ENCODE measurements at places on chromosomes 6 and 20. TPM values are rescaled to one million over a fixed set of nuclear protein-coding genes. Genes with fewer than 3 reads are reported as not detected.
A peak's percentile ranks its signal among the peaks of the same experiment; 100 is the strongest.

Gene NCOA5
- total RNA-seq = 9.5 TPM

Gene CNKSR3
- total RNA-seq = 2.6 TPM

GRCh38 chr6:36678488-36679042 is at the start of gene CDKN1A:
TSS of gene CDKN1A (plus strand) at chr6:36678714. CDS start at chr6:36684102, 5,388 bp downstream.
- peak; percentile 69 for DNase-seq

DNA sequence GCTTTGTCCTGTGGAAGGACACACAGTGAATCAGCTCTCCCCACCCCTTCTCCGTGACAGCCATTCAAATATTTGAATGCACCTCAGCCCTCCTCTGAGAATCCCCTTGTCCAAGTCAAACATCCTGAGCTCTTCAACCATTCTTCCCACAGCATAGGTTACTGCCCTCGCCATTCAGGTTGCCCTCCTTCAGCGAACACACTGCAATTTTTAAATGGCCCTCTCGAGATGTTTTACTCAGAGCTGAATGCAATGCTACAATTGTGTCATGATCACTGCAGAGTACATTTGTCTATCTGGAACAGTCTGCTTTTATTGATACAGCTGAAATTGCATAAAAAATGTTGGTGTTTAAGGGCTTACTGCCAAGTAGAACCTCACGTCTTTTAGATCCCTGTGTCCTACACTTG is 48.9 kb downstream of the SLC2A12 start:
- no peak for DNase-seq

GRCh38 chr6:169783401-169783800 is 32.0 kb downstream of the ERMARD start:
- DNase-seq = peak; percentile 34

DNA sequence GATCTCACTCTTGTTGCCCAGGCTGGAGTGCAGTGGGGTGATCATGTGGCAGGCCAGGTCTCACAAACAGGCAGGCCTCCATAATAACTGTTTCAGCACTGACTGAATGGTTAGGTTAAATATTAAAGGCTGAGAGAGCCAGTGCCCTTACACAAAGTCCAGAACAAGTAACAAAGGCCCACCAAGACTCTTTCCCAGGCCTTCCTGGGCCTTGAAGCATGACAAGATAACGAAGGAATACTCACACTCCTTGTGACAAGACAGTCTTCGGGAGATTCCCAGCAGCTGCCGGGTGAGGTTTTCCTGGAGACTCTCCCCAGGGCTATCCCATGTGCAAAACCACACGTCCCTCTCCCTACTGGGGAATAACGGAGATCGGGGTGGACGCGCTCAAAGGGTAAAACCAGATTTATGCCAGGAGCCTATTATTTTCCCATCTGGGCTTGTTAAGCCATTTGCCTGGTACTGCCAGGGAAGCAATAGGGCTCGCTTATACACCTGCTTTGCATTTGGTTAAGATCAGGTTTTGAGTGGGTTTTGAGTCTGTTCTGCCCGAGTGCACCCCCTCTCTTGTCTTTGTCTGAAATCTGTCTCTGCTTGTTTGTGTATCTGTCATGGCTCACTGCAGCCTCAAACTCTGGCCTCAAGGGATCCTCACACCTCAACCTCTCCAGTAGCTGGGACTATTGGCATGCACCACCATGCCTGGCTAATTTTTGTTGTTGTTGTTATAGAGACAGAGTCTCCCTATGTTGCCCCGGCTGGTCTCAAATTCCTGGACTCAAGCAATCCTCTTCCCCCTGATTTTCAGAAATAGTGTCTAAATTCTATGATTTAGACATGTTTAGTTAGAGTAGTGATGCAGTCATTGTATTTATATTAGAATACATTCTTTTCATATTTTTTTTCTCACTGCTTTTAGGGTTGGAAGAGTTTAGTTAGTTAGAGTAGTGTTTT is 1.4 kb upstream of the ENPP3 start:
- no peak for DNase-seq

DNA sequence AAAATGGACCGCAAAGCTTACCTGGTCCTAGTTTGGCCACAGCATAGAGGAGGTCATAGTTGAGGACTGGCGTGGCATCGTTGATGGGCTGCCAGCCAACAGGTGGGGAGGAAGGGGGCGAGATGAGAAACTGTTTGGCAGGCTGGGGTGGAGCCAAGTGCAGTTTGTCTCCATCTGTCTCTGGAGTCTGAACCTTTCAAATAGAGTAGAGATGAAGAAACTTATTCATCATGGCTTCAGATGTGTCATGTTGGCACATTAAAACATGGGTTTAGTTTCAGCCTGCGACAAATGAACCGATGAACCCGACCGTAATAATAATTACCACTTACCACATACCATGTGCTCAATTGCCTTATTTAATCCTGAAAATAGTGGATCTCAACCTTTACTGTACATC is 75.9 kb upstream of the ENPP5 start:
- DNase-seq = no peak
